Naive thymus-derived CD4-positive, alpha-beta T cell (primary cell): ENCODE measurements at places on chromosomes 1 and 21. TPM values are rescaled to one million over a fixed set of nuclear protein-coding genes. Genes with fewer than 3 reads are reported as not detected.

DNA sequence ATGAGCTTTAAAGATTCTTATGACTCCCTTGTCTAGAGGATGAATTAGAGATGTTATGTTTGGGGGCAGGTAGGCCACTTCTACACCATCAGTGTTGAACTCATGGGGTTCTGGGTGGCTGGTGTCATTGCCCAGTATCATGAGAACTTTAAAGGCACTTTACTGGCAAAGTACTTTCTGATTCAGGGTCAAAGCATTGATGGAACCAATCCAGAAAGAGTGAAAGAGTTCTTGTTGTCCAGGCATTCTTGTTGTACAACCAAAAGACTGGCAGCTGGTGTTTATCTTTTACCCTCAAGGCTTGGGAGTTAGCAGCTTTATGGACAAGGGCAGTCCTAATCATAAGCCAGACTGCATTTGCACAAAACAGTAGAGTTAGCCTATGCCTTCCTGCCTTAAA, 673.0 kb downstream of the USP25 start:
- DNase-seq: no peak

DNA sequence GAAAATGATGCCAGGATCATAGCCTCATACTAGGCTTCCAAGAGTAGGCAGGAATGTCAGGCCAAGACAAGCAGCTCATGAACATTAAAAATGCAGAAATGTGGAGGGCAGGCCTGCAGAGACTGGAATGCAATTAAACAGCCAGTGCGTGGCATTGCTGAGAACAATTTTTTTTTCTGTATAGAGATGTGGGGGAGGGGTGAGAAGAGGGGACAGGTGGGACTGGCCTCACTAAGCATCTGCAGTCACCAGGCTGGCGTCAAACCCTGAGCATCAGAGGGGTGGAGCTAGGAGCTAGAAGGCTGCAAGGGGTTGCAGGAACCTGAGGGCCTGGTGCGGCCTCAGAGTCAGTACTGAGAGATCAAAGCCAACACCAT, 114.1 kb downstream of the TNR start:
- no peak for DNase-seq

DNA sequence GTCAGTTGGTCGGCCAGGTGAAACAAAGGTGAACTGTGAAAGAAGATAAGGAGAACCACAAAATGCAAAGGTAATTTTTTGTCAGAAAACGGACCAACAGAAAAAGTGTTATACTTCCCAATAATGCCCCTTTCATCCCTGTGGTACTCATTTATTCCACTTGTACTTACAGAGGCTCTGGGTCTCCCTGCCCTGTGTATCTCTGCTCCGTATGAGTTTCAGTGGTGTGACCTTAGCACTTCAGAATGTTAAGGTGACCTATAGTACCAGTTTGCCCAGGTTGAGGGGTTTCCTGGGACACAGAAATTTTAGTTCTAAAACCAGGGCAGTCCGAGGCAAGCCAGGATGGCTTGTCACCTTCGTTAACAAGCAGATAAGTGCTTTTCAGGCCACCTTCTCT, 254.8 kb downstream of the OLFM3 start:
- DNase-seq: no peak

GRCh38 chr1:16321176-16321867, 31.0 kb downstream of the FBXO42 start:
- DNase-seq: no peak

DNA sequence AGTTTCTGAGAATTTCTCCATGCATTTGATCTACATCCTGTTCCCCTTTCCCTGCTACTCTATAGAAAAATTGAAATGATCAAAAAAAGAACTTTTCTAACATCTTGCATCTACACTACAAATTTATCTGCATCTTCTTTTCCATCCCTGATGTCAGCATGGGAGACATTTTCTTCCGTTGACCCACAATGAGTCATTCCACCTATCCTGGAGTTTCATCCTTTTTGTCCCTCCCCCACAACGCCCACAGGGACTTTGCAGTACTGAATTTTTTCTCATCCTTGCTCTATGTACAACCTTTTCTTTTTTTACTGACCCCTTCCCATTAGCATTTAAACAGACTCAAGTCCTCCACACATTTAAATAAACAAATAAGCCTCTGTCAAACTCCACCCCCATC, 112.2 kb upstream of the MROH9 start:
- no peak for DNase-seq

GRCh38 chr1:92882819-92883218, 51.0 kb downstream of the RPL5 start:
- DNase-seq: peak; percentile 48

- DNase-seq: no peak
These were observed 378.9 kb downstream of the KCNH1 start for GRCh38 chr1:210754878-210755665.

- no peak for DNase-seq
These were observed 25.3 kb downstream of the DTL start for GRCh38 chr1:212060632-212061472.

REN gene
- total RNA-seq: not detected

UBXN10 gene
- 0.84 and 1.1 TPM in 2 replicates for total RNA-seq

HAO2 gene
- total RNA-seq: not detected
